Fibroblast of mammary gland (primary cell): ENCODE measurements at places on chromosomes 6 and 20.

DNA sequence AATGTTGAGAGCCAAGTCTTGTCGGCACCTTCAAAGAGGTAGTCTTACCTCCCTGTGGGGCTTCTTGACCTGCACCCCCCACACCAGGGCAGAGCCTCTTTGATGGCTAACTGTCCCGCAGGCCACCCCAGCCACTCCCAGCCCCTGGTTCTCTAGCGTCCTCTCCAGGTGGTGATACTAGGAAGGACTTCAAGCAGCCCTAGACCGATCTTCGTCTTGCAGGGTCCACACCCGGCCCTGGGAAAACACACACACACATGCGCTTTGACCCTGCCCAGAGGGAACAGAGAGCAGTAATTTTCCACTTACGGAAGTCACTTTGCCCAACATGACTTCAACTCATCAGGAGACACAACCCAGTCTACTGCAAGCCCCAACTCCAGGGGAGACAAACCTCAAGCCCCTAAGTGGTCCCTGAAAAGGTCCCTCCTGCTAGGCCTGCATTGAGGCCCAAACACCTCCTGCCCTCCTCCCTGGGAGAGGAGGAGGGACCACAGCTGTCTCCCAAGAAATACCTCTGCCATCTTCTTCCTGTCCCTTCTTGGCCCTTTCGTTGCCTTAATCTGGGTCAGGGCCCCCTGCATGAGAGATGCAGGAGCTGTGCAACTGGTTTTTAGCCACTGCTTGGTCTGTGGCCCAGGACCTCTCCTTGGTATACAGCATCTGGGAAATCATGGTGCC, 2.9 kb upstream of the BPIFB1 start:
- DNase-seq = no peak

DNA sequence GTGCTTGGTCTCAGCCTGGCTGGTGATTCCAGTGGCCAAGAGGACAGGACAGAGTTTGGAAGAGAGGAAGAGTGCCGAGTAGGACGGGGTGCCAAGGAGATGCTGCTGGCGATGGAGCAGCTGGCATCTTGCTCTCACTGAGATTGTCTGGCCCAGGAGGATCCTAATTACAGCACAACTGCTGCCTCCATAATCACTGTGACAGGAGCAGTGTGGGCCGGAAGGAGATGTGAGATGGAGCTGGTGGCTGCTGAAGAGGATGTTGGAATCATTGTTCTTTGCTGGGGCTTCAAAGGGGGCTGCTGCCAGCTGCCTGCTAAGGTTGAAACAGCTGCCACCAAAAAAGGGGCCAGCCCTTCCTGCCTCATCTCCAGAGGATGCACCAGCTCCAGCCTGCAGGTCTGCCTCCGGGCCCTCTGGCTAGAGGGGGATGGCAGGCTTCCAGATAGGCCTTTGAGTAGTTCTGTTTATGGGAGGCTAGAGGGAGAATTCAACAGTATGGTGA, 214.4 kb downstream of the RNF144B start:
- no peak for DNase-seq

GRCh38 chr20:3863317-3863716, 16.7 kb downstream of the MAVS start:
- no peak for DNase-seq

DNA sequence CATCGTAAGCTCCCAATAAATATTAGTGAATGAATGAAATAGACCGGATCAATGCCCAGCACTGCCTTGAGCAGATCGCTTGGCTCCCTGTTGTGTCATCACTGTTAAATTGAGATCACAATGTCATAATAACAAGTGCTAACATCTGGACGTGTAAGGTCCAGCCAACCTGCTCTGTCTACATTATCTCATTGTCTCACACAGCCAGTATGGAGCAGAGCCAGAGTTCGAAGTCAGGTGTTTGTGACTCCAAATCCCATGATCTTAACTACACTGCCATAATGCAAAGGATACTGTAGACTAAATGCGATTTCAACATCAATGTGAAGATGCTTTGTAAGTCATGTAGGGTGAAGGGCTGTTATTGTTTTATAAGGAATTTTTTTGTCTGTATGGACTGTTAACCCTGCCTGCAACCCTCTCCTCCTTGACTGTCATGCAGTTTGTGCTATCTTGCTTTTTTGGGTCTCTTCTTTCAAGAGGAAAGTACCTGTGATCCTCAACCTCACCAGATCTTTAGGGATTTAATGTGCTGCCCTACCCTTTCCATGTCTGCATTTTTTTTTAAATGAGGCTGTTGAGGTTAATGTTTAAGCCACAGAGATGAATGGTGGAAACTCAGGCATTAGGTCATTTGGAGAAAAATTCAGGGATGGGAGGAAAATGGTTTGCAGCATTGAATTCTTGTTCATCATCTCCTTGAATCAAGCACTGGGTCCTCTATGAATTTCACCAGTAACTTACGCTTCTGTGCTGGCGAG, 49.0 kb upstream of the OCSTAMP start:
- DNase-seq = peak; percentile 3

DNA sequence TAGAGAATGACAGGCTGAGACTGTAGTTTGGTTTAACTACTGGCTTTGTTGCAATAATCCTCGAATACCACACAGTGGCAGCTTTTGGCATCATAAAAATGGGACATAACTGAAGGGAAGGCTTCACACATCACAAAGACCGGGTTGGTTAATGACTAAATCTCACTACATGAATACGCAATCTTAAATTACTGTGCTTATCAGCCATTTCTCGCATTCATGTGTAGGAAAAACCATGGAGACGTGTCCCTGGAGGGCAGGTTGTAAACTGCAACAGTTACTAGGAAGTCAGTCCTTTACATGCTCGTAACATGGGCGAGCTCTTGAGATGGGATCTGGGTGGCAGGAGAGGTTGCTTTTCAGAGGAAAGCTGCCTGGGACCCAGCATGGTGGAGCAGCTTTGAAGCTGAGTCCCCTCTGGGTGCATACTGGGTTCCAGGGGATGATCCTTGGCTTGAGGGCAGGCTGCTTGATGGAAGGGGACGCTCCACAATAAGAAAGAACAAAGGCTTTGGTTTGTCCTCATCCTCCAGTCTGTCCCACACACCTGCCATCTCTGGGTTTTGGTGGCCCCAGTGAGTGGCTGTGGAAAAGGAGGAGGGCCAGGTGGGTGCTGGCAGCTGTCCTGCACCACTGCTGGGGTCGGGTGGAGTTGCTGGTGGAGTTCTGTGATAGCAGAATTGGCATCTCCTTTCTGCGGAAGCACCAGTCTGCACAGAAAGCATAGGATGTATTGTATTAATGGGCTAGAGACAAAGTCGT, 2.1 kb downstream of the RPS21 start:
- no peak for DNase-seq

GRCh38 chr6:3159805-3160781, 2.7 kb upstream of the TUBB2A start:
- DNase-seq = peak; percentile 32

DNA sequence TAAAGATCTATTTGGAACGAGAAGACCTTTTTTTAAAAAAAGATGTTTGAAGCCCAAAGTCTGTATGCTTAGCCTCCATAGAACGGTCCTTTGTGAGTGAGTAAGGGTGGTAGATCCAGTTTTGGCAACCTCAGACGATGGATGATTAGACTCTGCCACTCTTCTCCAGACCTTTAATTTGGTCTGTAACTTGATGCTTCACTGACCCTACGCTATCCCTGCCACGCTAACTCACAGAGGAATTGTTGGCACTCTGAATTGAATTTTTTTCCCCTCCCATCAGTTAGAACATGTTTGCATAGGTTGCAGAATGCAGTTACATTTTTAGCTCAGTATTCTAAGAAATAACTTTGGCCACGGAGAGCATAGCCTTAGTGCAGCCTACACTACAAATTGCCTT, 15.8 kb upstream of the DEK start:
- no peak for DNase-seq

DNA sequence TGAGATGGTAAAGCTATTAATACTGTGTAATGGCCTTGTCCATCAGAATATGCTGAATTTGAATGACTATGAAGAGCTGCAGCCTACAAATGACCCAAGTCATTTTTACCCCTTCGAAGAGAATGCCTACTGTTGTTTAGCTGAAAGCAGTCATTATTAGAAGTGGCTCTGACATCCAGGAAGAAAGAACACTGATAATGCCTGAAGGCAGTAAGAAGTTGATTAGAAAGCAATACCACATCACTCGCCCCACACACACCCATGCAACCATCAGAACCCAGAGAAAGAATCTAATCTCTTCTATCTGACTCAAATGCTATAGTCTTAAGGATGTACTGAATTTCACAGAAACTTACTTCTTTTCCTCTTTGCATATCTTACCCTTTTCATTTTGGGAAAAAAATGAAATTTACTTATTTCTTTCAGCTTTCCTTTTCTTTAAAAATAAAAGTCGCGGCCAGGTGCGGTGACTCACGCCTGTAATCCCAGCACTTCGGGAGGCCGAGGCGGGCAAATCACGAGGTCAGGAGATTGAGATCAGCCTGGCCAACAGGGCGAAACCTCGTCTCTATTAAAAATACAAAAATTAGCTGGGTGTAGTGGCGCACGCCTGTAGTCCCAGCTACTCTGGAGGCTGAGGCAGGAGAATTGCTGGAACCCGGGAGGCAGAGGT, 61.0 kb downstream of the ARHGAP18 start:
- DNase-seq = no peak

GRCh38 chr20:4192378-4193068, 177.2 kb upstream of the RNF24 start:
- peak; percentile 52 for DNase-seq

DNA sequence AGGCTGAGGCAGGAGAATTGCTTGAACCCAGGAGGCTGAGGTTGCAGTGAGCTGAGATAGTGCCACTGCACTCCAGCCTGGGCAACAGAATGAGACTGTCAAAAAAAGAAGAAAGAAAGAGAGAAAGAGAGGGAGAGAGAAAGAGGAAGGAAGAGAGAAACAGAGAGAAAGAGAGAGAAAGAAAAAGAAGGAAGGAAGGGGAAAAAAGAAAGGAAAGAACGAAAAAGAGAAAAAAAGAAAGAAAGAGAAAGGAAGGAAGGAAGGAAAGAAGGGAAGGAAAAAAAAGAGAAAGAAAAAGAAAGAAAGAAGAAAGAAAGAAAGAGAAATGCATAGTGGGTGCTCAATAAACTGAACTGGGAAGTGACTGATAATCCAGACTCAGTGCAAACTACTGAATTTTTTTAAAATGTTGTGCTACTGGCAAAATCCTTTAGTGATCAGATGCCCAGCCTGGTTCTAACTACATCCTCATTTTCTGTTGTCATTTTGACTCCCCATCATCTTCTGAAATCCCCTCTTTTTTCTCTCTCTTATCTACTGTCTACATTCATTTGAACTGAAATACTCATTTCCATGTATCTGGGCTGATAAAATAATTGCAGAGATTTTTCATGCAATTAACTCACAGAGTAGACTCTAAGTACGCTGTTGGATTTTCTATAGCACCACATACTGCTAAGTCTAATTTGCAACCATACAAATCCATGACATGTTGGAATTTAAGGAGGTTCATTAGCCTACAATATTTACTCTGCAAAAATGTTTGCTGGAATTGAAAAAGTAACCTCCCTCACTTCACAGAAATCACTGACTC, 85.3 kb upstream of the HIVEP1 start:
- no peak for DNase-seq

DNA sequence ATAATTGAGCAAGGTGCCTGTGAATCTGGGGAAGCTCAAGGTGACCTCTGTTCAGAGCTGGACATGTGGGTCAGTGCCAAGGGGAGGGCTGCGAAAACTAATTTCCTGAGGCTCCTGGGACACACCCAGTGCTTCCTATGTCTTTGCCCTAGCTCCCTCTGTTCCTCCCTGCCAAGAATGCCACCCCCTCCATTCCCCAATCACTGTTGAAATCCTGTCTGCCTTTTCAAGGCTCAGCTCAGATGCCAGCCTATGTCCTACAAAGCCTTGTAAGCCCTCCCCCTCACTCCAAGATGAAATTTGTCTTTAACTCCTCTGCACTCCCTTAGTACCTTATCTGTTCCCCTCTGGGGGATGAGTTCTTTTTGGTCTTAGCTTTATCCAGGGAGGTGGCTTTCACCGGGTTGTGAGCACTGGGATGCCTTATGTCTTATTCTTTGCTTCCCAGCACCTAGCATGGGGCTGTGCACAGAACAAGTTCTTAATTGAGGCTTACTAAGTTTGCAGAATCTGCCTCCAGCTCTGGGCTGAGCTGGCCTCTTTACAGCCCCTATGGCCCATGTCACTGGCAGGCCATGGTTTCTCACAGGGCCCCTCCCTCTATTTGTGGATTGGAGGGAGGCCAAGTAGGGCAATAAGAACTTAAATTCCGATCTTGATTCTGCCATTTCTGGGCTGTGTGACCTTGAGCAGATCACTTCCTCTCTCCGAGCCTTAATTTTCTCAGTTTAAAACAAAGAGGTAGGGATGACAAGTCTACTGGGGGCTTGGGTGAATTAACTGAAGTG, 51.5 kb upstream of the EPB41L1 start:
- no peak for DNase-seq
